Esophagus squamous epithelium (tissue), 5 donors: ENCODE measurements at places on chromosomes 12 and 14.

DNA sequence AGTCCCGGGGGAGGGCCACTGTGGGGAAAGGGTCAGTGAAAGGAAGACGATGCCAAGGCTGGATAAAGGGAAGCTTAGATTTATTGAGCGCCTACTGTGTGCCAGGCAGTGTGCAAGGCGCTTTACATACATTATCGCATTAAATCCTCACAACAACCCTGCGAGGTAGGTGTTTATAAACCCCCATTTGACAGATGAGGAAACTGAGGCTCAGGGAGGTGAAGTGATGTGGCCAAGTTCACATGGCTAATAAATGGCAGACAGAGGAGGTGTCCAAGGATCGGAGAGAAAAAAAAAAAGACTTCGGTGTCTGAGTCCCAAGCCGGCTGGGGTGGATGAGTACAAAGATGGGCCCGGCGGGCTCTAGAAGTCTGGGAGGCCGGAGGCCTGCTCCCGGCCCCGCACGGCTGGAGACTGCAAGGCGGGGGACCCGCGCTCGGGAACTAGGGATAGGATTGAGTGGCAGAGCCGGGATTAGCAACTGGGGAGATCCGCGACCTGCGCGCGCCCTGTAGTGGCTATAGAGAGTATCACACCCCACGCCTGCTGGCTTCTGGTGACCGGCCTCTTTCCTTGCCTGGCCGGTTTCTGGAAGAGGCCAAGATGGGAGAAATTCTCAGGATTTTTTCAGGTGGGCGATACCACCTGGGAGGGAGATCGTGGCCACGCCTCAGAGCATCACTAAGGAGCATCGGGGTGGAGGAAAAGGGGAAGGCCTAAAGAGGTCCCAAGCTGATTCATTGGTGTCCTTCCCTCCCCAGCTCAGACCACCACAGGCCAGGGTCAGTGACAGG lies 3.9 kb downstream of the DDN start:
- DNase-seq, result no peak

GRCh38 chr12:54418441-54419087 lies 502 bp downstream of the ITGA5 start:
- no peak for DNase-seq

DNA sequence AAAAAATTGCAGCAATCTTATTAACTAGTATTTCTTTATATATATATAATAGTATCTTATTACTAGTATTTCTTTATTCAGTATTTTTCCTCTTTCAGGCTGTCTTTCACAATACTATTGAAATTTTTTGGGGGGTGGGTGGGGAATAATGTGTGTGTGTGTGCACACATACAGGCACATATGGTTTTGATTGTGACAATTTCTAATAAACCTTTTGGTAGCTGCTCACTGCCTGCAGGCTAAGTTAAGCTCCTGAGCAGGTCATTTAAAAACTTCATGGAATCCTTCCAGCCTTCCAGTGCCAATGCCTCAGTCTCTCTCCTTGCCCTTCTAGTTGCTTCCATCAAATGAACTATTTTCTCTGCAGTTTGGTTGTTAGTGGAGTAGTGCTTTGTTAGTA lies 490.1 kb downstream of the PCNX1 start:
- DNase-seq, result no peak

GRCh38 chr12:68042212-68042699 lies 53.0 kb downstream of the IFNG-AS1 start:
- no peak for DNase-seq

DNA sequence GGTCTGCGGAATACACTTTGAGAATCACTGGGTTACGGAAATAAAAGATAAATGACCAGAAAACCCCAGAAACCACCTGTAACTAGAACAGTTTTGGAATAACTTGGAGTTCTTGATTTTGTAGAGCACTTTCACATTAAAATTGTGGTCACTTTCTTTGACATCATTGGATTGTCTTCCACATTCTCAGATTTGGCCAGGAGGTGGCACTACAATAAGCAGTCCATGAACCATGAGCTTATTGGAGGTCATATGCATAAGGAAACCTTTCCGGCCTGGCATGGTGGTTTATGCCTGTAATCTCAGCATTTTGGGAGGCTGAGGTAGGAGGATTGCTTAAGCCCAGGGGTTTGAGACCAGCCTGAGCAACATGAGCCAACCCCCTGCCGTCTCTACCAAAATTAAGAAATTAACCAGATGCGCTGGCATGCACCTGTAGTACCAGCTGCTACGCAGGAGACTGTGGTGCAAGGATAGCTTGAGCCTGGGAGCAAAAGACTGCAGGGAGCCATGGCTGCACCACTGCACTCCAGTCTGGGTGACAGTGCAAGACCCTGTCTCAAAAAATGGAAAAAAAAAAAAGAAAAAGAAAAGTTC lies 107.7 kb upstream of the CAND1 start:
- no peak for DNase-seq

DNA sequence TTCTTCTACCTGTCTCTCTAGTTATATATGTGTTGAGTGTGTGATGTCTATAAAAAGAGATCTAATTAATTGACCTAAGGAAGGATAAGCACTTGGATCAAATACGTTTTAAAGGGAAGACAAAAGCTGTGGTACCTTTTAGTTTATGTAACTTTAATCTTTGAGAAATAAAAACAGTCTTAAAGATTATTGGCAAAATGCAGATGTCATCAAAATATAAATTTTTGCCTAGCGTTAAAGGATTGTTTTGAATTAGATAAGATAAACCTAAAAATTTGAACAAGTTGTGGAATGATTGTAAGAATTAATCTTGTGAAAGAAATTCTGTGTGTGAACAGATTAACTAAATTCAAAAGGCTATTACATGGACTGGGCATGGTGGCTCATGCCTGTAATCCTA lies 42.9 kb downstream of the C12orf56 start:
- DNase-seq, result no peak

DNA sequence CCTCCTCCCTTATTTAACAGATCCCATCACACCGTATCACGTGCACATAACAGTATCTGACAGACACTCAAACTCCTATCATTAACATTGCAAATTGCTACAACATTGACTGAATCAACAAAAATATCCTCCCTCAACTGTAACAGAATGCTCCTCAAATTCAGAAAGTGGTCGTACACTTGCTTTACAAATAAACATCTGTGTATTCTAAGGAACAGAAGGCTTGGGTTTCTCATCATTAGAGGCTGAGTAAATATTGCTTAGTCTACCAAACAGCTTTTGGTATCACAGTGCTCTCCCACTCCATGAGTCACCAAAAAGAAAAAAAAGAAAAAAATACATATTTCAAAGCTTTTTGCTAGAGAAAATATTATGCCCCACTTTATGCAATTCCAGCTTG lies 23.9 kb downstream of the FERMT2 start:
- no peak for DNase-seq

GRCh38 chr12:94092516-94093241 lies 55.7 kb upstream of the PLXNC1 start:
- no peak for DNase-seq

GRCh38 chr12:80707830-80708258 lies 410 bp downstream of the MYF6 start:
- no peak for DNase-seq

DNA sequence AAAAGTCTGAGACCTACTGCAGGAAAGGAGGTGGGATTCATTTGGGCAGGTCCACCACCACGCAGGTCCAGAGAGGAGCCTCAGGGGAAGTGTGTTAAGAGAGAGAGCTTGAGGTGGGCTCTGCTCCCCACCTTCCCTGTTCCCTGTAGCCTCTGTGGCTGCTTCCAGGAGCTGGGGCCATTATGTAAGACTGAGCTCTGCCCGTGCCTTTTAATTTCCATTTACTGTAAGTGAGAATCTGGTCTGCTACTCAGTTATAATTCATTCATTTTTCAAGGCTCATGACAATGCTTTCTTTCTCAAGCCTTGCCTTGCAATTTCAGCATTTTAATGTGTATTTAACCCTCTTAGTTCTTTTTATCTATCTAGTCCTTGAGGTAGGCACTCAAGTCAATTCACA lies 8.3 kb downstream of the SLC4A8 start:
- no peak for DNase-seq

DNA sequence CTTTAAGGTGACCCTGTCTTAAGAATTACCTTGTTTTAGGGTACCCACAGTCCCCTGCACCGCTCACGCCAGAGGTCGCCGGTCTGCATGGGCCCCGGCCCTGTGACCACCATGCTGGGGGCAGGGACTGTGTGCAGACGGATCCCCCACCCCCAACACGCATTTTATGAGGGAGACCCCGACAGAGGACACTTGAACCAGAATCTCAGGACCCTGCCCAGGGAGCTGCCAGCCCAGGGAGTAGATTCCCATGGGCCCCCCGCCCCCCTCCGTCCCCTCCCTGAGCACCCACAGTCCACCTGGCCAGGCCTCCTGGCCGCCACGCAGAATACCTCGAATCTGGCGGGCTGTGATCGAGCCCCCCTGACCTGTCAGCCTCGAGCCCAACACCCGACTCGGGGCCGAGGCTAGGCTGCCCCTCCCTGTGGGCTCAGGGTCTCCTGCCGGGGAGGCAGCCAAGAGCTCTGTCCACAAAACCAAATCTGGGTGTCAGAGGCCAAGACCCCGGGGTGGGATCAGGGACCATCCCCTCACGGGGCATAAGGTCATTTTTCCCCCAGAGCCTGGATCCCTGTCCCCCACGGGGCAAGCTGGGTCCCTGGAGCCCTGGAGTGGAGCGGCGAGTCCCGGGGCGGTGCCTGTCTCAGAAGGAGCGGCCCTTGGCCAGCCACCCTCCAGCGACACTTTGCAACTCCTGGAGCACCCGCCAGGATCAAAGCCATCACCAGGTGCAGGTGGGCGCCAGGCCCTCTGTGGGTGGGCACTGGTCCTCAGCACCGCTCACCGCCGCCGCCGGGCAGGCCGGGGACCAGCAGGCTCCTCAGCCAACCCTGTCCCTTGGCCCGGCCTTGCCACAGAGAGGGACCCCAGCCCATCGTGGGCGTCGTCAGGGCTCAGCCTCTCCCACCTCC lies 155.8 kb upstream of the PKP2 start:
- DNase-seq, result no peak

- no peak for DNase-seq
These were observed 18.9 kb downstream of the CNTN1 start for GRCh38 chr12:40711121-40711520.

- no peak for DNase-seq
These were observed 251.7 kb downstream of the EFCAB11 start for GRCh38 chr14:89702876-89703200.

- no peak for DNase-seq
These were observed 42.0 kb upstream of the C14orf180 start for GRCh38 chr14:104537613-104537988.

- no peak for DNase-seq
These were observed 54.5 kb downstream of the APAF1 start for GRCh38 chr12:98699586-98699985.

- DNase-seq, result no peak
These were observed 15.0 kb upstream of the ETFBKMT start for GRCh38 chr12:31644536-31644935.

DNA sequence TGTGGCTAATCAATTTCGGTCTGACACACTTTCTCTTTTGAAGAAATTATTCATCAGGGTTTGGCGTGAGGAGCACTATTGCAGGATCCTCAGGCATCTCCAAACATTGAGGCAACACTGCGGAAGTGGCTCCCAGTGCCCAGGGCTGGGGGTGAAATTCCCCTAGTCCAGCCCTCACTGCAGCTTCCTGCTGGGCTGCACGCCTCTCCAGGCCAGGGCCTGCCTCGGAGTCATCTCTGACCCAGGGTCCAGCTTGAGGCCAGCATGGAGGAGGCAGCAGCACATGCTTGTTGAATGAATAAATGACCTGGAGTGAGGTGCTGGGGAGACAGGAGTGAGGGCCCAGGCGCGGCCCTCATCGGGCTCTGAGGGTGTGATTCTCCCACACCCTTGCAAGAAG lies 36.0 kb upstream of the TDRD9 start:
- DNase-seq, result no peak

DNA sequence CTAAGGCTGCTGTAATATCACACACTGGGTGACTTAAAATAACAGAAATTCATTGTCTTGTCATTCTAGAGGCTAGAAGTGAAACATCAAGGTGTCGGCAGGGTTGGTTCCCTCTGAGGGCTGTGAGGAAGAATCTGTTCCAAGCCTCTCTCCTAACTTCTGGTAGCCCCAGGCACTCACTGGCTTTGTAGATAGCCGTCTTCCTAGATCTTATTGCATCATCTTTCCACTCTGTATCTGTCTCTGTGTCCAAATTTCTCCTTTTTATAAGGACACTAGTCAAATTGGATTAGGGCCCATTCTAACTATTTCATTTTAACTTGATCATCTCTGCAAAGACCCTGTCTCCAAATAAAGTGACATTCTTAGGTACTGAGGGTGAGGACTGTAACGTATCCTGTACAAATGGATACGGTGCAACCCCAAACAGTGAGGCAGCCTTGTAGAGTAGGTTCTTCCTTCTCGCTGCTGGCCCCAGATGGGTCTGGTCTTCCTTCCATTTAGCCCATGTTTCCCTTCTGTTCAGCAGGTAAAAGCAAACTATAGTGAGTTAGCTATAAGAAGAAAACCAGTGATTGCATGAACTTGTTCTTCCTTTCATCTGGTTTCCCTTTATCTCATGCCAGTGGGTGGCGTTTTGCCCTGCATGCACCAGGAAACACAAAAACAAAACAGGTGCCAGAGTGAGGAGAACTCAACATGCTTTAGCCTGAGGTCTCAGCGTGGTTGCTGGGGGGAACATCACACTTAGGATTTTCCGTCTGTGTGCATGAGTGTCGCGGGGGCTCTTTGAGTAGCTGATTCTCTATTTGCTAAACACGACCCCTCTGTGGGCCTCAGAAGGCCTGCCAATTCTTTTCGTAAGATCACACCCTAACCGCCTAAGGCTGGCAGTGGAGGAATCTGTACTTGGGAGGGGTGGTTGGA lies 19.5 kb downstream of the TTC9 start:
- DNase-seq, result no peak

GRCh38 chr14:60254176-60254575 lies 5.2 kb downstream of the PPM1A start:
- no peak for DNase-seq

DNA sequence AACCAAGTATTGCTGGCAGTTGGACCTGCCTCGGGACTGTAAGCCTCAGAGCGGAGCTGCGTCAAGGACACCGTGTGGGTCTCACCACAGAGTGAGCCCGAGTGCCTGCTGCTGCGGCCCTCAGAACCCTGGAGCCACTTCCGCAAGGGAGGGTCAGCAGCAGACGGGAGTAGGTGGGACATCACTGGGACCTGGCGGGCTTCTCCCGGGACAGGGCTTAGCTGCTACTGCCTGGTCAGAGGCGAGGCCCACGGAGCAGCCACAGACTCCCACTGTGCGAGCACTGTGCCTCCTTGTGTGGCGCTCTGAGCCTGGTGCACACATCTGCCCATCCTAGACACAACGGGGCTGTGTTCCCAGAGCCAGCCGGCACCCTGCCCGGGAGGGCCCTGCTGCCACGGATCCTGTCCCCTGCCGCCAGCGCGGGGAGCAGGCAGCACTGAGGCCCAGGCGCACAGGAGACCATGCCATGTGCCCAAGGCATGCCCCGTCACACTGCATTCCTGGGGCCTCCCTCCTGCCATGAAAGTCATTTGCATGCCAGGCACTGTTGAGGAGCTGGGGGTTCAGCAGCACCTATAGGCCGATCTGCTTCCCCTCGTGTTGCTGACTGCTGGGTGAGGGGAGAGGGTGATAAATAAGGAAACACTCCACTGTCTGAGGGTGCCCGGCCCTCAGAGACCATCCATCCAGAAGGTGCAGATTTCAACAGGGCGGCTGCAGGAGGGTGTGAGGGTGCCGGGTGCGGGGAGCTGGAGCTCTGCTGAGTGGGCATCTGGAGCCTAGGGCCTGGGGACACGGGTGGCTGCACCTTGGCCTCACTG lies 10.0 kb downstream of the HIP1R start:
- no peak for DNase-seq
